NCI-H2107 (cell line): ENCODE measurements at places on chromosomes 6 and 20.

DNA sequence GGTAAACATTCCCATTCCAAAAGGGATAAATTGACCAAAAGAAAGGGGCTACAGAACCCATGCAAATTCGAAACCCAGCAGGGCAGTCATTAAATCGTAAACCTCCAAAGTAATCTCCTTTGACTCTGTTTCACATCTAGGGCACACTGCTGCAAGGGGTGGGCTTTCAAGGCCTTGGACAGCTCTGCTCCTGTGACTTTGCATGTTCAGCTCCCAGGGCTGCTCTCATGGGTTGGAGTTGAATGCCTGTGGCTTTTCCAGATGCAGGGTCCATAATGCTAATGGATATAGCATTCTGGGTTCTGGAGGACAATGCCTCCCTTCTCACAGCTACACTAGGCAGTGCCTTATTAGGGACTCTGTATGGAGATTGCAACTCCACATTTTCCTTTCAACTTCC, 211.9 kb upstream of the MANEA start:
- DNase-seq, result no peak

- DNase-seq, result no peak
Observed at GRCh38 chr6:112956696-112957535, 609.8 kb downstream of the RFPL4B start.

- no peak for DNase-seq
Observed at GRCh38 chr20:47300071-47300470, 56.4 kb downstream of the ZMYND8 start.

DNA sequence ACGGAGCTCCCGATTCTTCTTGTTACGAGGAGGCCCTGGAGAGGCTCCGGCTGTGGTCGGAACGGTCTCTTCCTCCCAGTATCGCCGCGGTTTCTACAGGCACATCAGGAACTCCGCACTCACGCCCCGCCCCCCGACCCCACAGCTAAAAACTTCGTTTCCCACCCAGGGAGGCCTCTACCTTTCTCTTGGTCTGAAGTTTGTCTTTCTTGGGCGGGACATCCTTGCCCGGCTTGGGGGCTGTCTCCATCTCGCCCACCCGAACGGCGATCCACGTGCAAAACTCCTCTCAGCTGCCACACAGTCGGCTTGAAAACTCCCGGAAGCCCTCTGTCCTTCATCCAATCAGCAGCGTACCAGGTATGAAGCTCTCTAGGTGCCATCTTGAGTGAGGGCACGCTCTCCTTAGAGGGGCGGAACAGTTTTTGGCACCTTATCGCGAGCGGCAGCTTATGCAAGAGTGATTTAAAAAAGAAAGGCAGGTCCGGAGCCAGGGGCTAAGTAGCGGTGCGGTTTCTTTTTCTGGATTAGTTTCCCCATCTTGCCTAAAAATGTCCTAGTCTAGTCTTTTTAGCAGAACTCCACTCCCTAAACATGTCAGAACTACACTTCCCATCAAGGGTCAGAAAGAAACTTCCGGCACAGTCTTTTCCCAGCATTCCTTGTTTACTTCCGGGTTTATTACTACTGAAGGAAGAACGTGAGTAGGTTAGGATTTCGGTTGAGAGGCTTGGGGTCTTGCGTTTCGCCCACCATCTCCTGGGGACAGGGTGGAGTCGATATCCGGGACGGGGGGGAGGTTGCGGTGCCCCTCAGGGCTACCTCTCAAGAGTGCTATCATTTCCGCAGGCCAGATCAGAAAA, at the start of the genes PFDN6 and WDR46:
TSS of gene PFDN6 (plus strand) at position 681 of the 863 bp plus-strand sequence. CDS start 256 bp downstream, outside the sequence.
TSS of gene WDR46 (minus strand) at position 319 of the 863 bp plus-strand sequence. CDS start at position 250, 69 bp downstream.
- DNase-seq, result peak; percentile 38

- no peak for DNase-seq
Observed at GRCh38 chr20:23212464-23212995, 126.4 kb upstream of the CD93 start.

GRCh38 chr20:1900321-1900801, 5.2 kb downstream of the SIRPA start:
- DNase-seq, result no peak

DNA sequence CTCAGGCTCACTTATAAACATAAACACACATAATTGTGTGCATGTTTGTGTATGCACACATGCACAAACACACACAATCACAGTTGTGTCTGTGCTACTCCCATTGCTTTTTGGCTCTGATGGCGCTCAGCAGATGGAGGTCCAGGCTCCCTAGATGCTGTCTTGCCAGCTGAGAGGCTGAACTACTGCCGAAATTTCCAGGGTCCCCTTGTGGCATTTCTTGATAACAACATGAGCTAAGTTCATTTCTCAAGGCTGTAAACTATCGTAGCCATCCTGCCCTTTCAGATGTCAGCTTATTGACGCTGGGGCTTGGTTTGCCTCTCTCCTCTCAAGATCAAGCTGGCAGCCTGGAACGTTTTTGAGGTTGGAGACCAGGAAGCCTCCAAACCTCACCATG, 313.9 kb upstream of the RNF24 start:
- DNase-seq, result no peak

DNA sequence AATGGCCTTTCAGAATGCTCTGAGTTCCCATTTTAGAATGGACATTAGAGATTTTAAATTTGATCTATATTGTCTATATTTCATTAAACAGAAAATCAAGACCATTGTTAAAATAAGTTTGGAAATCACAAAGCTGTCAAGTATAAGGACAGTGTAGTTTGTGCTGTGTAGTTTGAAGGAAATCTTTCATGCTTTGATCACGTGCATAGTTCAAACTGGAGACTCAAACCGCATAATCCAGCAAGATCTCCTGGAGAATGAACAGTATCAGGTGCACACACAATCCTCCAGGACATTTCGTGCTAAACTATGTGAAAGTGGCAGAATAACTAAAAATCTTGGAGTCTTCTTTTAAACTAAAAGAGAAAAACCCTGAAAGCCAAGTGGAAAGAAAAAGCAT, 60.8 kb upstream of the TBXT start:
- no peak for DNase-seq

- no peak for DNase-seq
Observed at GRCh38 chr6:34052918-34053608, 92.8 kb downstream of the GRM4 start.

- no peak for DNase-seq
Observed at GRCh38 chr6:47016909-47017308, 25.2 kb downstream of the ADGRF1 start.

- DNase-seq, result no peak
Observed at GRCh38 chr20:50980071-50980681, 21.6 kb downstream of the MOCS3 start.

DNA sequence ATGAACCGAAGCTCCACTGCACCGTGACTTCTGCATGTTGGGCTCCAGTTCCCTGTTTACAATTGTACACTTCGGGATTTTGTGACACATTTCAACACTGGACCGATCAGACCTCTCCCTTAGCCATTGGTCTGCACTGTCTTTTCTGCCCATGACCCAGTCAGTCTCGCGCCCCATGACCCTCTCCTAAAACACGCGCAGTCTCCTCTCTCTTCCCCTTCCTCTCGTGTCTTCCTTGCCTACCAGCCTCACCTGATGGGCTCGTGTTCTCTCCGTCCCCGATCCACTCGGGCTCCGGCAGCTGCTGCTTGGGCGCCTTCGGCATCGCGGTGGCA, 535 bp upstream of the ABCF1 start:
- no peak for DNase-seq

DNA sequence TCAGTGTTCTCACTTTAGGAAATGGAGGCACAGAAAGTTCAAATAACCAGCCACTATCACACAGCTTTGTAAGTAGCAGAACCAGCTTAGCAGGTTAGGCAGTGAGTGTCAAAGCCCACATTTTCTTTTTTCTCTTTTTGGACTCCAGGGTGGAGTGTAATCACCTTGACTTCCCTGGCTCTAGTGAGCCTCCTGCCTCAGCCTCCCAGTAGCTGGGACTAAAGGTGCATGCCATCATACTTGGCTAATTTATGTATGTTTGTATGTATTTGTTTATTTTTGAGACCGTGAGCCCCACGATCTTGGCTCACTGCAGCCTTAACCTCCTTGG, 7.8 kb upstream of the NCOA3 start:
- DNase-seq, result no peak
